ENCODE measurements at places on chromosomes 12 and 14.

GRCh38 chr12:2043054-2043453 is 9.7 kb upstream of the CACNA1C start:
- no peak for DNase-seq

DNA sequence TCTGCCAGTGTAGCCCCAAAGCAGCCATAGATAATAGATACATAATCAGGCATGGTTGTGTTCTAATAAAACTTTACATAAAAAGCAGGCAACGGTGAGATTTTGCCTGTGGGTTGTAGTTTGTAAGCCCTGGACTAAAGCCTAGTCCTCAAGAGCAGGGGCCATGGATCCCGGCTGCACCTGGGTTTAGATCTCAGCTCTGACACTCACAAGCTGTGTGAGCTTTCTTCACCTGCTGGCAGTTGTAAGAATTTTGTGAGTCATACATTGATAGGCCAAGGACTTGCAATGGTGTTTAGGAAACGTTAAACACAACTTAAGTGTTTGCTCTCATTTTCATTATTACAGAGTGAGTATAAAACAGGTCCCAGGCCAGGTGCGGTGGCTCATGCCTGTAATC is 395.8 kb upstream of the TBX3 start:
- no peak for DNase-seq

DNA sequence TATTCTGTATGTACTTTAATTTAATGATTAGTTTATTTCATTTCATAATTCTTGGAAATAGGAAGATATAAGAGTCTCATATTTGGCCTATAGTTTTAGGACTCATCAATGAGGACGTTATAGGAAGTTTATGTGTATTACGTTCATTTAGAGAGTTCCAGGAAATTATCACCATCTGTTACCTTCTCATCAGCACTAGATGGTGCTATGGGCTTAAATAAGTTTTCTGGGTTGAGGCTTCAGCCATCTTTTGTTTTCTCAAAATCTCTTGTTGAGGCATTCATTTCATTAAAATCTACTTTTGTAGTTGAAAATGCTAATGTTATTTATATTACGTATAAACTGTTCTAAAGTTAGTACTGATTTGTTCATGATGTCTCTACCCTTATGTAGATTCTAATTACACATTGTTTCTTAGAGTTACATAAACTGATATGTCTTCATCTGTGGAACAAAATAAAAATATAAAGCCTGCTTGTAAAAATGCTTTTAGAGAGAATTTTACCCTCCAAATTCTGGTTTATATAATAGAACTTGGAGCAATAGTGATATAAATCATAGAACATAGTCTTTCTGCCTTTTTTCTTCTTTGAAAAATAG is 89.2 kb downstream of the CFAP54 start:
- peak; percentile 47 for DNase-seq

GRCh38 chr14:79186523-79186922 is 1016.4 kb downstream of the NRXN3 start:
- no peak for DNase-seq

DNA sequence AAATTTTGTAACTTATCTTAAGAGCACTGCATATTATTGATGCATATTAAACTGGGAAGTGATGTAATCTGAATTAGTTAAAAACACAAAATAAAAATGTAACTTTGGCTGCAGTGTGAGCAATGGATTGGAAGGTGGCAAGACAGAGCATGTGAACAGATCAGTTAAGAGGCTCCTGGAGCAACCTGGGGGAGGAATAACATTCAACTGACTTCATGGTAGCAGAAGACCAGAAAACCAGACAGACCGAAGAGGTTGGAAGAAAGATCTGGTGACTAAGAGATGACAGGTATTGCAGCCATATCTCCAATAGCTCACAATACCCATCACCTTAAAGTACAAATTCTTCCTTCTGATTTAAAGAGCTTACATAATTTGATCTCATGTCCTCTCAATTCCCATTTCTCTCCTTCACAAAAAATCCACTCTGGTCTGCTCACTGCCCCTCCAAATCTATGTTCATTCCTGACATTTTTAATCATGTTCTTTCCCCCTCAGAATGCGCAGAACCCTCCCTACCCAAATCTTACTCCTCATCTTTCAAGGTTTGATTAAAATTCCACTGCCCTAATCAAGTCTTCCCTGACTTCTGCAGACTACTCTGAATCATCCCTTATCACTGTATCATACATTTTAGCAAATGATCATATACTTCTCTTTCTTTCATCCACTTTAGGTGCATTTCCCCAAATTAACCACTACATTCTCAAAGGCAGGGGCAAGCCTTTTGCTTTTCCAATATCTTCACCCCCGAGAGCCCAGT is 51.5 kb downstream of the DUSP16 start:
- no peak for DNase-seq

GRCh38 chr12:59383079-59383822 is 212.6 kb upstream of the SLC16A7 start:
- DNase-seq: no peak

DNA sequence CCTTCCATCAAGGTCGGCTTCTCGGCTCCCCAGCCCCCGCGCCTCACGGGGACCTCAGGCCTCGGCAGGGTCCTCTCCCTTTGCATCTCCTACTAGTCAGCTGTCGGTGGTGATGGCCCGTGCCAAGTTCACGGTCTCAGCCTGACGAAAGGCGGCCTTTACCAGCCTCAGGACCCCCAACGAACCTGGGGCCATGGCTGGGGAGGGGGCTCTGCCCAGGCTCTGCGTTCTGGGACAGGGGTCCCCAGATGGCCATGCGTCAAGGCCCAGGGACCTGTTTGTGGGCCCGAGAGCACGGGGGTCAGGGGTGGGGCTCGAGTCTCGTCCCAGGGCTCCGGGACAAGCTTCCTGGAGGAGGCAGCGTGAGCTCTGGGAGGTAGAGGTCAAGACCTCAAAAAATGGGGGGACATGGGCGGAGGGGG is 32.8 kb upstream of the DEGS2 start:
- no peak for DNase-seq

- DNase-seq: no peak
Observed at GRCh38 chr12:99766408-99766807, 118.9 kb downstream of the GARIN6 start.

DNA sequence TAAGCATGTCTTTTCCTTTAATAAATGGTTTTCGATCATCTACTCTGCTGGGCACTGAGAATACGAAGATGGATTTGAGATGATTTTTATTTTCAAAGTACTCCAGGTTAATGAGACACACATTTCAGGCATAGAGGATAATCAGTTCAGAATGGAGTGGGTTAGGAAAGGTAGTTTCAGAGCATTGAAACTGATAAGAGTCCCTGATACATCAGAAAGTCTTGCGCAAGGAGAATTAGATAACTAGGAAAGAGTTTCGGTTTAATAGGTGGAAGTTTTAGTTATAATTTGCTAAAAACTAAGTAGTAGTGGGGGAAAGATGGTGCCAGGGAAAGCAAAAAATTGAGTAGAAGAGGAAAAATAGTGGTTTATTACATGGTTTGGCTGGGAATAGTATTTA is 50.1 kb downstream of the ZDHHC17 start:
- DNase-seq: no peak

GRCh38 chr14:76329951-76330350 is 46.0 kb upstream of the ESRRB start:
- DNase-seq: no peak

DNA sequence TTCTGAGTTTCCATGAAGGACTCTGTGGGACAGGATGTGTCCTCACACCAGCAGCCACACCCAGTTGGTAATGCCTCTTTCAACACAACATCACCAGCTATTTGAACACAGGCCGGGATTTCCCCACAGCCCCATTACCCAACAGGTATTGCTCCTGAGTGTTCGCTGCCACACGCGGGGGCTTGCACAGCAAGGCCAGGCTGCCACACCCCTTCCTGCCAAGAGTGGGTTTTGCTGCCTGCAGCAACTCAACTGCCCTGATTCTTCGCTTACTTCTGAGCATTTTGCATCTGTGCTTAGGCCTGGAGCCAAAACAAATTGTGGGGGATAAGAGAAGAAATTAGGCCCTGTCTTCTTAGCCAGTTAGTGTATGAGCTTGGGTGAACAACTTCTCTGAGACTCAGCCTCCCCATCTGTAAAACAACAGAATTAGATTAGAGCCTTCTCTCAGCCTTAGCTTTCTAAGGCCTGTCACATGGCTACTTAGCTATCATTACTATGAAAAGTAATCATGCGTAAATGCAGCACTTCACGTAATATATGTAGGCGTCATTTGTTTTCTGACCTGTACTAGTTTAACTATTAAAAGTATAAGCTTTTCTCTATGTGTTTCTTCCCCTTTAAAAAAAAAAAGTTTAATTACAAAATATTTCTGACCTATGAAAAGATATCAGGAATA is 20.0 kb downstream of the CKAP4 start:
- peak; percentile 68 for DNase-seq

DNA sequence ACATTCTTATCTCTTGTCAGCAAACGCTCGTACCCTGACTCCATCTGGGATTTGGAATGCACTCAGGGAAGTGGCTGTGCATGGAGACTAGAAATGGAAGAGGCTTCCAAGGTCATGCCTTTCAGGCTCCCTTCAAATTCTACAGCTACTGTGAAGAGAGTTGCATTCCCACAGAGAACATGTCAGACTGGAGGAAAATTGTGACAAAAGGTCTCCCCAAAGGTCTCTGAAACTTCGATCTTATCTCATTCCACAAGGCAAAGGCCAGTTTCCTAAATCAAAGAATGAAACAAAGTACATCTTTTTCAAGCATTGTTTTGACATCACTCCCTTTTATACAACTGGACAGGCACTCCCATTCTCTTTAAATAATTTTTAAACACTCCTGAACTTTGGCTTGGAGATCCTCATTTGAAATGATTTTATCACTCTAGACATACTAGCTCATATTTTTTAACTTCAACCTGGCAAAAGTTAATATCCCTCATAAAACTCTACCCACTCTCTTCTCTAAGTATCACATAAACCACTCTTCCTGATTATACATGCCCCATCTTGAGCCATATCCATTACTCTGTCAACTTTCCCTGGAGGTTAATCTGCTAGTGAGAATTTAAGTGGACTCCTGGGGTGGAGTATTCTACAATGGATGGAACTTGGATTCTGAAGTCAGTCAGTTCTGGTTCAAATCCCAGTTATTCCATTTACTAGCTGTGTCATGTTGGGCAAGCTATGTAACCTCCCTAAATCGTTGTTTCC is 218.1 kb upstream of the HMGA2 start:
- no peak for DNase-seq

- DNase-seq: no peak
Observed at GRCh38 chr12:86663716-86664115, 407.5 kb upstream of the MGAT4C start.

DNA sequence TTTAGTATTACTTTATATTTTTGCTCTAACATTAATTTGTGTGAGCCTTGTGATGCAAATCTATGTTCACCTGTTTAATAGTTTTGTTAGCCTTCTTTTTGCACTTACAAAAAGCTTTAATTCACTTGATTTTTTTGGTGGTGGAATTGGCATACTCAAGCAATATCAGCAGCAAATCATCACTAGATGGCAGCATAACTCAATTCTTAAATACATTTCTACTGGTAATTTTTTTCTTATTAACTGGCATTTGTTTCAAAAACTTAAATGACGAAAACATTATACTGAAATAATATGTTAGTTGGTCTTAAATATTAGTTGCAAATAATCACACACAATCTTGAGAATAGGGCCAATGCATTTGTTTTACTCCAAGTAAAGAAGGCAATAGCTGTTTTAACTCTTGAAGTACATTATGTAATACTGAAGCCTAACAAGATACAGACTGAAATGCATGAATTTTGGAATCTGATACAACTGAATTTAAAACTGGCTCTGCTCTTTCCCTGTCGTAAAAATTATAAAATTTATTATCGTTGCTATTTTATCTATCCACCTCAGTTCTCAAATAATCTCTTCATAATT is 151.5 kb downstream of the ATXN7L3B start:
- no peak for DNase-seq

DNA sequence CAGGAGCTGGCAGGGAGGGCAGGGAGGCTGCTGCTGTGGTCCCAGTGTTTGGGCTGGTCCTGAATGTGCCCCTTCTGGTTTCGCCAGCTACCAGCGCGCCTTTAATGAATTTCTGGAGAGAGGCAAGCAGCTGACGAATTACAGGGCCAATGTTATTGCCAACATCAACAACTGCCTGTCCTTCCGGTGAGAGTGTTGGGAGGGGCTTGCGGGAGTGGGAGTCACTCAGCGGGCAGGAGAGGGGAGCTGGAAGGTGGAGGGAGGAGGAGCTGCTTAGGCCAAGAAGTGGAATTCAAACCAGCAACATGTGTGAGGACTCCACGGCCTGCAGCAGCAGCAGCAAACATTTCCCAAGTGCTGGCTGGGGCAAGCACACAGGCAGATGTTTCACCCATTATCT is 7.7 kb downstream of the TNFAIP2 start:
- DNase-seq: no peak

DNA sequence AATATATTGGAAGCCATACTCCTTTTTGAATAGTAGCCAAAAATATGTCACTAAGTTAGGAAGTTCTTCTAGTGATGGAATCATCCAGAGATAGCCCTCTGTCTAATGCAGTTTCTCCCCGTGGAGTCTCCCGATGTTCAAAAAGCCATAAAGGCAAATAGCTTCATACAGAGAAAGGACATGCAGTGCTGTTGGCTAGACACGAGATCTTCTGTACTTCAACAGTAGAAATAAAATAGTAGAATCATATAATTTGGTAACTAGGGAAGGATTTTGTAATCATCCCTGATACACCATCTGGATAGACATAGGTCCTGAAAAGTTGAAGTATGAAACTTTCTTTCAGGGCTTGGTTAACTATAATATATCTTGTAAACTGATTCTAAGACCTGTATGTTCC is 27.6 kb downstream of the LRFN5 start:
- DNase-seq: no peak

DNA sequence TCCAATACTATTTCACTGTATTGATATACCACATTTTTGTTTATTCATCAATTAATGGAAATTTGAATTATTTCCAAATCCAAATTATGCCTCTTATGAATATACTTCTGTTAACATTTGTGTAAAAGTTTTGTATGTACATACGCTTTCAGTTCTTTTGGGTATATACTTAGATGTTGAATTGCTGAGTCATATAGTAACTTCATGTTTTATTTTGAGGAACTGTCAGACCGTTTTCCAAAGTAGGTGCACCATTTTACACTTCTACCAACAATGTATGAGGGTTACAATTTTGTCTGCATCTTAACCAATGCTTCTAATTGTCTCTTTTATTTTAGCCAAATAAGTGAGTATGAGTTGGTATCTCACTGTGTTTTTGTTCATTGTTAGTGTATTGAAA is 10.2 kb upstream of the CCER1 start:
- DNase-seq: no peak

All from CD4-positive, alpha-beta T cell treated with Interleukin-6 at 100 ng/mL for 8 hours (primary cell).